ENCODE measurements at places on chromosomes 1 and 21.

GRCh38 chr1:52080014-52080415 lies 23.9 kb downstream of the BTF3L4 start:
- no peak for DNase-seq

DNA sequence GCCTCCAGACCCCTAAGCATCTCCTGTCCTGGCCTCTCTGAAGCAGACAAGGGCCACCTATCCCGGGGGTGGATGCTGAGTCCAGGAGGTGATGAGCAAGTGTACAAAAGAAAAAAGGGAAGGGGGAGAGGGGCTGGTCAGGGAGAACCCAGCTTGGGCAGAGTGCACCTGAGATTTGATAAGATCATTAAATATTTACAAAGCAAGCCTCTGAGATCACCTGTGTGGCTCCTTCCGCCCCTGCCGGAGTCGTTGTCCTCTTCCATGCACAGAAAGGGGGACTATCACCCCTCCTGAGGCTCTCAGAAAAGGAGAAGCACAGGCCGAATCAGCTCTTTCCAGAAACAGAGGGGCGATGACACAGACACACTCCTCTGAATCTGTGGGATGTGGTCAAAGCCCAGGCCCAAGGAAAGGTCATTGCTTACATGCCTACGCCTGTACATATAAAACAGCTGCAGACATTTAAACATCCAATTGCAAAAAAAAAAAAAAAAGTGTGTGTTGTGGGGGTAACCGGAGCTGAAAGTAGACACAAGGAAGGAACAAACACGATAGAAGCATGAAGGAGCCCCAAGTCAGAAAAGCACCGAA lies 30.9 kb downstream of the PRSS38 start:
- DNase-seq = no peak

DNA sequence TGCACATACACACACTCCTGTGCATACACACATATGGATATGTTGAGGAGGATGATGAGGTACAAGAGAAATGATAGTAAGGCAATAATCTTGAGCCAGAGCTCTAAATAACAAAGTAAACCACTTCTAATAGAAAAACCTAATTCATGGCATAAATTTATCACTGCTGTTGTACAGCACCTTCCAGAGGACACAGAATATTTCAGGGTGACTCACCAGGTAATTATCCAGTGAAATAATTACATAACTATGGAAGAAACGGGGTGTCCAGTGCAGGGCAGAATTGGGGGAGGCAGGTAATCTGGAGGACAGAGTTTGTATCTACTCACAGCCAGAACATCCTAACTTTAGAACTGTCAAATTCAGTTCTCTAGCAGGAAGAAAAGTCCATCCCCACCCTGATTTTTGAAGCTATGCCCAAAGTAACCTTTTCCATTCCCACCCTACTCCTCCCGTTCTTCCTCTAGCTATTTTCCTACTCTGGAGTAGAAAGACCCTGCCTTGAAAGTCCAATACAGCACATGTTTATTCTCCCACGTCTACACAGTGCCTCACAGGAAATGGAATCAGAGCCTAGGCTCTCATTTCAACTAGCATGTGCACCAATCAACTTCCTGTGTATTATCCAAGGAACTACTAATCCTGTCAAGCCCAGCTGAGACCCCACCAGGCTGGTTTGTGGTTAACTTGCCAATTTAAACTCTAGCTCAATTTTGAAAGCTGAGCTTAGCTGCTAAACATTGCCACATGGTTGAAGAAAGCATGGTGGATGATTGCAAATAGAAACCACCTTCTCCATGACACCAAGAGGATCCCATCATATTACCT lies 96.6 kb downstream of the PTPN14 start:
- no peak for DNase-seq

GRCh38 chr1:206447422-206447765 lies 22.9 kb upstream of the IKBKE start:
- DNase-seq = no peak

DNA sequence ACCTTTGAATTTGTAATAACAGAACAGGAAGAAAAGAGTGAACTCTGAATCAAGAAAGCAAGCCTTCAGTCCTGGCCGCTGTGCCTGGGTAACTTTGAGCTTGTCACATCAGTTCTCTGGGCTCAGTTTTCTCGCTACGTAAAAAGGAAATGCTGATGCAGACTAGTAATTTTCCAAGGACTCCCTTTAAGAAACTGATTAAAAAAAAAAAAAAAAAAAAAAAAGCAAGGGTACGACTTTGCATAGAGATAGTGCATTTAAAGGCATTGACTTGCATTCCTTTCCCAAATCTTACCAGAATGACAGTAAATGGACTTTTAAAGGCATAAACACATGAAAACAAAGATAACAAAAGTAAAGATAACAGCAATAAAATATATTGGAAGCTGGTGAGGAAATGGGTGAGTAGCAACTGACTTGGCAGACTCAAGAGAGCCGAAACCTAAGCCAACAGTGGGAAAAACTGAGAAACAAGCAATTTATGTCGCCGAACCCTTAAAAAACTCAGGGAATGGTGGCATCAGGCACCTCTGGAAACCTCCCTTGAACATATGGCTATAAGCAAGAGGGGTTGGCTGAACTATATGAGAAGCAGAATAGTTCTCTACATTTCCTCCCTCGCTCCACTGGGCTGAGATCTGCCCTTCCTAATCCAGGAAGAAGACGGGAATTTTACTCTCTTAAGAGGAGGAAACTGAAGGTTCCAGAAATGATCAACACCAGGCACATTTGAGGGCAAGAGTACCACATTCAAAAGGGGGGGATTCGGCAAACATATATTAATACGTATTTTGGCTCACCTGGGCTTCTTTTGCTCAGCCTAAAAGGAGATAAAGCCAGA lies 189.2 kb downstream of the CDC7 start:
- DNase-seq = no peak

Data from KG1 (cell line).